ENCODE measurements at places on chromosomes 11 and 22.

DNA sequence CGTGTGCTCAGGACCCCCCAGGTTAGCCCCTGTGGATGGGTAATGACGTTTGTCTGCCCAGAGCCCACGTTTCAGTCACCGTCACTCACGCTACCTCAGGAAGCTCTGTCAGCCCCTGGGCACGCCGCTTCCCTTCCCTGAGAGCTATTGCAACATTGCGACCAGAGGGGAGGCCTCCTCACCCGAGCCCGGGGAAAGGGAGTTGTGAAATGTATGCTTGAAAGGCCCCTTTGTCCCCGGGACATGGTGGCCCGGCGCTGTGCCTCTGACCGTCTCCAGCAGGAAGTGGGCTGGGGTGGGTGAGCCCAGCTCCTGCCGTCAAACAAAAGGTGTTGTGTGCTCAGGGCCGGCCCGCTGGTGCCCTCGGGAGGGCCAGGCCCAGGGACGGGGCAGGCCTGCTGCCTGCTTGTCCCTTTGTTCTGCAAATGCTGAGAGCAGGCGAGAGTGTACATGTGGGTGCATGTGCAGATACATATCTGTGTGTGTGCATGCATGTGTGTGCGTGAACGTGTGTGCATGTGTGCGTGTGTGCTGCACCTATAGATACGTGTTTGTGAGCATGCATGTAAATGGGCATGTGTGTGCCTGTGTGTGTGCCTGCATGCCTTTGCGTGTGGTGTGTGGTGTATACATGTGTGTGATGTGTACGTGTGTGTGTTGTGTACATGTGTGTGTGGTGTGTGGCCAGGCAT, 1125.0 kb downstream of the BRD1 start:
- no peak for DNase-seq

GRCh38 chr11:88304352-88304751, 33.2 kb downstream of the CTSC start:
- no peak for DNase-seq

DNA sequence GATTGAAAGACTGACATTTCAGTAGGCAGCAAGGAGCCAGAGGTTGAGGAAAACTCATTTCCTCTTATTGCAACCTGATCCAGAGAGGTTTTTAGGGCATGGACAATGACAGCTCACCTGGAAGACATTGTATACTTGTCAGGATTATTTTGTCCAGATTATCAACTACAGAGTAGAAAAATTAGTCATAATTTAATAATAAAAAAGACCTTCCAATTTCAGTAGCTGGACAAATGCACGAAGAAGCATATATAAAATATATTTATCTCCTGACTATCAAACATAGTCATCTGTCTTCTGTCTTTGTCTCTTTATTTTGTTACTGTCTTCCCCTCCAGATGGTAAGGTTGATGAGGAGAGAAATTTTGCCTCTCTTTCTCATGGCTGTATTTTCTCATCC, 330.6 kb upstream of the RAG2 start:
- no peak for DNase-seq

- DNase-seq: no peak
Measured at GRCh38 chr11:99424313-99425084, 403.8 kb downstream of the CNTN5 start.

DNA sequence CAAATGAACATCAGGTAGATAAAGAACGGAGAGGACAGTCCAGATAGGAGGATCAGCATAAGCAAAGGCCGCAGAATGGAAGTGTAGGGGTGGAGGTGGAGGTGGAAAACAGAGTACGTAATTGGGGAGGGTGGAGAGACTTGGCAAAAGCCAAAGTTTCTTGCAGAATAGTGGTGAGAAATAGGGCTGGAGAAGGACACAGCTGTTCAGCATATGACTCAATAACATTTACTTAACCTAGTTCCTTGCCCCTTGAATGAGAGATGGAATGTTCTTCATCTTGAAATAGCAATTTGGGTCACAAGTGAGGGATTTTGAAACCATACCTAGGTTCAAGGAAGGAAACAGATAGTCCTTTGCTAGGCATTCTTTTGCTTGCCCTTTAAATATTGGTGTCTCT, 235.9 kb upstream of the ARHGAP20 start:
- DNase-seq: no peak

GRCh38 chr11:29124470-29124869, 892.4 kb downstream of the KCNA4 start:
- DNase-seq: no peak

GRCh38 chr11:22674470-22675439, 8.3 kb downstream of the GAS2 start:
- DNase-seq: no peak

- no peak for DNase-seq
Measured at GRCh38 chr11:102639656-102640055, 14.5 kb upstream of the MMP20 start.

GRCh38 chr22:48757985-48758561, 1069.6 kb downstream of the BRD1 start:
- DNase-seq: no peak

DNA sequence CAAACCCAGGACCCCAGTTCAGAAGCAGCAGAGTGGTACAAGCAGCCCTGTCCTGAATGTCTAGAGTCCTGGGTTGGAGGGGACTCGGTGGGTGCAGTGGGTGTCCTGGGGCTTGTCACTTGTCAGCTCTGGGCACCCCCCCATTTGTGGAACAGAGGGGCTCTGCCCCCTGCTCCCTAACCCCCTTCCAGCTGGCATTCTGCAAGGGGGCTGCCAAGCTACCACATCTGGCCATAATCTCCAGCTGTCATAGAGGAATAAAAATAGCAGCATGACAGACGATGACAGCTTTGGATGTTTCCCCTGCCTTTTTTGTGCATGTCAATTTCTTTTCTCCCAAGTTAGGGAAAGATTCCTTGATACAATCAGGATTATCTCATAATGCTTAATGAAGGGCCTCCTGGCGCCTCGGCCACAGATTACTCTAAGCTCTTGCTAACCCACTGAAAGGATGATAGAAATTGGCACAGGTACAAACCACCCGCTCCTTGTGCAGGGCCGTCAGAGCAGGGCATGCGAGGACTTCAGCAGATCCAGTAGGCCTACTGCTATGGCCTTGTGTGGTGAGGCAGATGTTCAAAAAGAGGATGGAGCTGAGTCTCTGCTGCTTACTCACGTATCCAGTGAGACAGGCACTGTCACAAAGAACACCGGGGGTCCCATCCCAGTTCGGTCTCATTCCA, 83.0 kb downstream of the ISX start:
- DNase-seq: no peak

DNA sequence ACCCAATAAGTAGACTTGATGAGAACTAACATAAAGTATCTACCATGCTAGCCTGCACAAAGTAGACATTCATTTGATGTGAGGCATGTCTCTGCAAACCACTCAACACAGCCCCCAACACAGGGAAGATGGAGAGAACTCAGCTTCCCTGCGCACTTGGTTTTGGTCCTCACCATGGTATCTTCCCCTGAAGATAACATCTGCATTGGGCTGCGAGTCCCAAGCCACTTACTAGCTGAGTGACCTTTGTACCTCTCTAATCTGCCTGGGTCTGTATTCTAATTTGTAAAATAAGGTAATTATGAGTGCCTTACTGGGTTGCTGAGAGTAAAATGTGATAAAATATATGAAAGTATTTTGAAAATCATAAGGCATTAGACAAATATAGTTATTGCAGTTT, 30.7 kb downstream of the PPFIA1 start:
- DNase-seq: no peak

All from activated T-cell treated with anti-CD3 and anti-CD28 coated beads for 48 hours (primary cell).